ENCODE measurements at places on chromosomes 5 and 9.
A peak's percentile ranks its signal among the peaks of the same experiment; 100 is the strongest.

DNA sequence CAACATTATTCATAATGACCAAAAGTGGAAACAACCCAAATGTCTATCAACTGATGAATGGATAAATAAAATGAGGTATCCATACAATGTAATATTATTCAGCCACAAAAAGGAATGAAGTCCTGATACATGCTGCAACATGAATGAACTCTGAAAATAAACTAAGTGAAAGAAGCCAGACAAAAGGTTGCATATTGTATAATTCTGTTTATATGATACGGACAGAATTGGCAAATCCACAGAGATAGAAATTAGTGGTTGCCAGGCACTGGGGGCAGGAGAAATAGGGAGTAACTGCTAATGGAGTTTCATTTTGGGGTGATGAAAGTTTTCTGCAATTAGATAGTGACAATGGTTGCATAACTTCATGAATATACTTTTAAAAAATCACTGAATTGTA is 47.0 kb downstream of the KIF24 start:
- DNase-seq: no peak

DNA sequence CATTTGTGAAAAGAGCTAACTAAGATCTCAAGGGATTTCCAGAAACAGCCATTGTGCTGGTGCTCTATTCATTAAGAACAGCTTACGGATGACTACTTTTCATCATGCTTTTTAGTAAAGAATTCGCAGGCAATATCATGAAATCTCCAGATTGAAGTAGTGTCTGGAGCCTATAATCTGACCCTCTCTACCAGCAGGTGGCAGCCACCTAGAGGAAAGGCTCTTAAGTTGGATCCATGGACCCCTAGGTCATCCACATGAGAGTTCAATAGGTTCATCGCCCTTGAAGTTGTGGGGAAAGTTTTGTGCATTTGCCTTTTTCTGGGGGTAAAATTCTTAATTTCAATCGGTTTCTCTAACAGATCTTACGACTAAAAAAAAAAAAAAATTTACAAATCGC is 82.3 kb downstream of the SLC1A3 start:
- DNase-seq: no peak

- DNase-seq: no peak
Measured at GRCh38 chr9:94085062-94085639, 887 bp downstream of the PTPDC1 start.

- DNase-seq: no peak
Measured at GRCh38 chr9:6944896-6945295, 187.1 kb downstream of the KDM4C start.

DNA sequence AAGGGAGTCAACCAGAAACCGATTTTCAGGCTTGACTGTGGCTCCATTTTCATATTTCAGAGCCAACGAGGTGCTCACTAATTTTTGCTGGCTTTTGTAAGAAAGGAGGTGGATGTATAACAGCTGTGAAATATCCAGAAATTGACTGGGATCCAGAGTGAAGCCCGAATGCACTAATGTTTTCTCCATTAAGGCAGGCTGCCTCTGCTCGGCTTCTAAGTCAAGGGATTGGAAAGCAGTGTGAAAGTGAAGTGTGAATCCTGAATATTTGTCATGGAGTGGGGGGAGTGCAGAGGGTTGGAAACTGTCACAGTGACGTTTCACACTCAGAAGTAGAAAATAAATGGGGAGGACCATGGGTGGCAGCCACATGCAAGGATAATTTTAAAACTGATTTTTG is 237.4 kb downstream of the GOLPH3 start:
- DNase-seq: no peak

GRCh38 chr9:83628540-83628939 is 5.6 kb downstream of the IDNK start:
- no peak for DNase-seq

DNA sequence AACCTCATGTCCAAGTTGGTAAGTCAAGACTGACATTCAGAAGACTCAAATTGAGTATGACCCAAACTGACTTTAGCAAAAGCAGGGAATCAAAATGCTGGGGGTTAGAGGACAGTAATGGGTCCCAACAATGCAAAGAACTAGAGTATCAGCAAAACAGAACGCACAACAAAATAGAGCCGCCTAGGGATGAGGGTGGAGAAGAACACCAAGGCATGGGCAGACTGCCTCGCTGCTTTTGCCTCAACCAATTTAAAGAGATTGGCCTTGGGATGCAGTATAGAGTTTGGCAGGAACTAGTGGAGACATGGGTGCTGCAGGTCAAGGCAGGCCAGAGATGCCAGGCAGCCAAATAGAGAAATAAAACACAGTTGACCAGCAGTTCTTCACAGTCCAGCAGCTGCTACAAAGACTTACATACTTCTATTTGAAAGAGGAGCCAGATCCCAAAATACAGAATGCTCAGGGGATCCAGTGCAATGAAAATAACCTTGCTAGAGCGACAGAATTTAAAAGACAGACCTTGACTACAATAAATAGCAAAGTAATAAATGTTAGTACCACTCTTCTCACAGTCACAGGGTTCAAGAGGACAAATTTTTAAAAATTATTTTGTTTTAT is 83.9 kb upstream of the NIPBL start:
- no peak for DNase-seq

DNA sequence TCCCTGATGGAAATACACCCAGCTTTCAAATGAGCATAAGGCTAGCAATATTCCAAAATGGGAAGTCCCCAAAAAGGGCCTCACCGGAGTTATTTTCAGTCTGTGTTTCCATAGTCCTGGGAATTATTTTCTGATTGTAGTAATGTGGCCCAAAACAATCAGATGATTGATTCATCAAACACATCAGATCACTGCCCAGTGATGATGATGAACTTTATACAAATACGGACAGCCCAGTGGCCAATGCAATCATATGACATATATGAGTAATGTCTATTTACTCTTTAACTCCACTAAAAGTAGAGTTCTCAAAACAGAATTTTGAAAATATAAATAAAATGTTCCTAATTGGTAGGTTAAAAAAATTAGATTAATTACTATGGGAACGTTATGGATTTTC is 467.8 kb downstream of the ZNF608 start:
- no peak for DNase-seq

DNA sequence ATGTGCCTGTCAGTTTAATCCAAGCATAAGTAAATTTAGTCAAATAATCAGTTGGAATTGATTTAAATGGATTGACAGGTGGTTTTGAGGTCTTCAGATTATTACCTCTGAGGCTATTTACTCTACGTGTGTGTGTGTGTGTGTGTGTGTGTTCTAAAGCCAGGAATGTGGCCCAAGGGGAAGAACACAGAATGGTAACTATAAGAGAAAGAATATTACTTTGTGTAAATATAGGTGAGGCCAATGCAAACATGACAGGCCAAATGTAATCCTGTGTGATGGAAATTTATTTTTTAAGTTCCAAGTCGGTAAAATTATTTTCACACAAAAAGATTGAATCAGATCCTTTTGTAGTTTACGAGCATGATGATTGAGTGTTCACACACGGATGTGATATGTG is 390.0 kb downstream of the PLK2 start:
- DNase-seq: peak; percentile 34

DNA sequence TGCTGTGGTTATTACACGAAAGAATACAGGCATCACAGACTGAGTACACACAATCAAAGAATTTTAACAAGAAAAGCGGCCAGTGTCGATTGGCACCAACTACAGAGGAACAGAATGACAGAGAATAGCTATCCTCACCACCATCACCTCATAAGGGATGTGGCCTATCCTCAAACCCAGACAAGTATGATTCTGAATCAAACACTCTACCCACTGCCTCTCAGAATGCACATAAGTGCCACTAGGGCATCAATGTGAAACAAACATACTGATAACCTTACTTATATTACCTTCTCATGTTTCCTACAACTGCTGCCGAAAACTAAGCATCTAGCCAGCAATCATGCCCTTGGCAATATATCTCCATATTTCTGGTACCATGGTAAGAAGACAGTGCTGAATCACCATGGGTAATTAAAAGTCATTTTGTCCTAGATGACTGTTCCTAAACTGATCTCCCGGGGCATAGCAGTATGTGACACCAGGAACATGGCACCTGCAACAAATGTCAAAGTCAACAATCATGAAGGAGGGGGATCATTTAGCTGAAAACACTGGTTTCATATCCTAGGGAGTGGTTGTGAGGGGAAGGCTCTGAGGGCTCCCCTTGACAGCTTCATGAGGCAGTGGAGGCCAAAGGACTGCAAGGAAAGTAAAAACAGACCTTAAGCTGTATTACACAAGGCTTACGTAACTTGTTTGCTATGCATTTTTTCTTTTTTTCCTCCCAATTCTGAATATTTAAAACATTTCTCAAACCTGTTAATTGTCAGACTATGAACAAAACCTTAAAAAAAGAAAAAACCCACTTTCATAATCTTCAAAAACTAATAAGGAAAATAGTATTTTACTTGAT is 88.3 kb downstream of the LHFPL2 start:
- no peak for DNase-seq

- no peak for DNase-seq
Measured at GRCh38 chr9:94083384-94083783, 880 bp upstream of the PTPDC1 start.

GRCh38 chr5:16744164-16744880 is 127.5 kb upstream of the RETREG1 start:
- no peak for DNase-seq

DNA sequence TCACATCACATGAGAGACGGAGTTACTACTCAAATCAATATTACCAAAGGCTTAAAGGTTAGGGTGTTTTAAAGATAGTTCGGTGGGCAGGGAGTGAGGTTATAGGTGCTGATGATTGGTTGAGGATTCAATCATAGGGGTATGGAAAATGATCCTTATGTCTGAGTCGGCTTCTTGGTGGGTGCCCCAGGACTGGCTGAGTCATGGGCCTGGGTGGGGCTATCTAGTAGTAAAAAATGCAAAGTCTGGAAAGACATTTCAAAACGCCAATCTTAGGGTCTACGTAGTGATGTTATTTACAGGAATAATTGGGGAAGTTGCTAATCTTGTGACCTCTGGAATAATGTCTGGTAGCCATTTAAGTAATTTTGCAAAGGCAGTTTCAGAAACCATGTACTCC is 15.2 kb upstream of the SPIN1 start:
- no peak for DNase-seq

DNA sequence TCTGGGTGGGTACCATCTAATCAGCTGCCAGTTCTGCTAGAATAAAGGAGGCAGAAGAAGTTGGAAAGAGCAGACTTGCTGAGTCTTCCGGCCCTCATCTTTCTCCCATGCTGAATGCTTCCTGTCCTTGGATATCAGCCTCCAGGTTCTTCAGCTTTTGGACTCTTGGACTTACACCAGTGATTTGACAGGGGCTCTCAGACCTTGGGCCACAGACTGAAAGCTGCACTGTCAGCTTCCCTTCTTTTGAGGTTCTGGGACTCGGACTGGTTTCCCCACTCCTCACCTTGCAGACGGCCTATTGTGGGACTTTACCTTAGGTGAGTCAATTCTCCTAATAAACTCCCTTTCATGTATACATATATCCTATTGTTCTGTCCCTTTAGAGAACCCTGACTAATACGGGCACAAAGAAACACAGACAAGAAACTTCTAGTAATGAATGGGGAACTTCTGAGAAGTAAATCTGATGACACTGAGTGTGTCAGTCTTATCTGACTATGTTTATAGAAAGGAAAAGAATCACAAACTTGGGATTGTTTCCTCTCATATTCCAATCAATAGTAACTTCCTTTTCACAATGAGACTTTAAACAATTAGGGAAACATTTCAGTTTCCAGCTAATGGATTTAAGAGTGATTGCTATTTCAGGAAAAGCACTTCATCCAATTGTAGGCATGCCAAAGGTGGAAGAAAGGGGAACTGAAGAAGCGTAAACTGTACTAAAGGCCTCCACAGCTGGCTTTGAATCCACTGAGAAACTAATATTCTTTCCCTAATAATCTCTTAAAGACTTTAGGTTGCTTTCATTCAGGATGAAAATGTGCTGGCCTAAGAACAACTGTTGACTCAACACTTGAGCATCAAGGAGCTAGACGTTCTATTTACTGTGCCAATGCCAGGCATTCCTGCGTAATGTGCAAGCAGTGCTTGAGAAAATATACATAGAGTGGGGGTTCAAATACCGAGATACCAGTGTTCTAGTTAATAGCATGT is 127.9 kb upstream of the PTGER4 start:
- peak; percentile 55 for DNase-seq
